Amniotic stem cell (primary cell): ENCODE measurements at places on chromosomes 11 and 22.
A peak's percentile ranks its signal among the peaks of the same experiment; 100 is the strongest.

DNA sequence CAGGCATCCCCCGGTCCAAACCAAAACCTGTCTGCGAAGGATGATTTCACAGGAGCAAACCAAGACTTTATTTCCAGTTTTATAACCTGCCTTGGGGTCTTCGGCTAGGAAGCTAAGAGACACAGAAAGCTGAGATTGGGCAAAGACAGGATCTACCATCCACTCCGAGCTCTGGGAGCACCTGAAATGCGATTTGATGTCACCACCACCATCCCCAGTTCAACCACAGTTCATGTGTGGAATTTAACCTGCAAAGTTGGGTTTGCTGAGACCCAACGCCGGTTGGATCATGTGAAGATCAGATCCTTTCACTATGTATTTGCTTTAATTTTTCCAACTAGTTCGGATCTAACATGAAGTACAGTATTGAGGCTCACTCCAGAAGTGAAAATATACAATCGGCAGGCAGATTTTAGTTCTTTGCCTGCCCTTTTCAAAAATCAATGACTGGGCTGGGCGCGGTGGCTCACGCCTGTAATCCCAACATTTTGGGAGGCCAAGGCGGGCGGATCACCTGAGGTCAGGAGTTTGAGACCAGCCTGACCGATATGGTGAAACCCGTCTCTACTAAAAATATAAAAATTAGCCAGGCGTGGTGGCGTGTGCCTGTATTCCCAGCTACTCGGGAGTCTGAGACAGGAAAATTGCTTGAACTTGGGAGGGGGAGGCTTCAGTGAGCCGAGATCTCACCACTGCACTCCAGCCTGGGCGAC lies 1.4 kb upstream of the C11orf24 start:
- no peak for DNase-seq

- DNase-seq: no peak
Observed at GRCh38 chr11:110772863-110773262, 60.6 kb upstream of the ARHGAP20 start.

GRCh38 chr11:9574622-9575259 lies 1.3 kb downstream of the WEE1 start:
- DNase-seq: no peak

DNA sequence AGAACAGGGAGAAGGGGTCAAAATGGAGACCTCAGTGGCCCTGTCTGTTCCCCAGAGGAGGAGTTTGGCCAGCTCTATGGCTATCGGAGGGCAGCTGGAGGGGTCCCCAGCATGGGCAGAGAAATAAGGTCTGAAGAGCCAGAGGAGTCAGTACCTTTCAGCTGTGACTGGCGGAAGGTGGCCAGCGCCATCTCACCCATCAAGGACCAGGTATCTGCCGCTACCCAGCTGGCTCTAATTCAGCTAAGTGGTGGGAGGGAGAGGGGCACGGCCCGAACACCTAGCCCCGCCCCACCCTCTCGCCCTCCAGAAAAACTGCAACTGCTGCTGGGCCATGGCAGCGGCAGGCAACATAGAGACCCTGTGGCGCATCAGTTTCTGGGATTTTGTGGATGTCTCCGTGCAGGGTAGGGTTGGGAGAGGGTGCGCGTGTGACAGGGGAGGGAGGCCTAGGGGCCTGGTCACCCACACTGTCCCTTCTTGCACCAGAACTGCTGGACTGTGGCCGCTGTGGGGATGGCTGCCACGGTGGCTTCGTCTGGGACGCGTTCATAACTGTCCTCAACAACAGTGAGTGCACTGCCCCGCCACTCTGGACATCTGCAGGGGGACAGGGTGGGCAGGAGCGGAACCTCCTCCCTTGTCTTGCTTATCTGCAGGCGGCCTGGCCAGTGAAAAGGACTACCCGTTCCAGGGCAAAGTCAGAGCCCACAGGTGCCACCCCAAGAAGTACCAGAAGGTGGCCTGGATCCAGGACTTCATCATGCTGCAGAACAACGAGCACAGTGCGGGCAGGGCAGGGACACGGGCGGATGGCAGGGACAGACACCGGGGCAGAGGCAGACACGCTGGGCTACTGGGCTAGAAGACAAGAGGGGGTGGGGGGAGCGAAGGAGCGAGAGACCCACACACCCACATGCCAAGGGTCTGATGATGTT lies 2.8 kb downstream of the CTSW start:
- no peak for DNase-seq

DNA sequence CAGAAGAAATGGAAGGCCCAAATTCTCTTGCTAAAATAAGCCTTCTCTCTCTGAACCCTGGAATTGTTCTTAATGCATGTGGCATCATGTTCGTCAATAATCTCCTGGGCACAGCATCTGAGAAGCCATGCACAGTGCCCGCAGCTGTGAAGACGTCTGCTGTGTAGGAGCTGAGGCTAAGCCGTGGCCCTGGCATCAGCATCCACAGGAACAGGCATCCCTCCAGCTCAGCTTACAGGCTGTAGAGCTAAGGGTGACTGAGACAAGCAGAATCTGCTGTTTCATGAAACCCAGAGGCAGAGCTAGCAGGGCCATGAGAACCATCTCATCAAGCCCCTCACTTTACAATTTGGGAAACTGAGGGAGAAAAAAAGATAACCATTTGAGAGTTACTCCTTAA lies 60.6 kb downstream of the SEZ6L start:
- DNase-seq: no peak

DNA sequence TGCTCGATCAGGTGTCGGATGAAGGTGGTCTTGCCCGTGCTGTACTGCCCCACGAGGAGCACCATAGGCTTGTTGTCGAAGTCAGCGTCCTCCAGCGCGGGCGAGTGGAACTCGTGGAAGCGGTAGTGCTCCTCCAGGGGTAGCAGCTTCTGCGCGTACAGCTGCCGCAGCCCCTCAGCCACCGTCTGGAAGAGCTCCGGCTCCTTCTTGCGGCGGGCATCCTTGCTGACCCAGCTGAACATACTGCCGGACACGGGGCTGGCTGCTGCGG lies 263 bp downstream of the EHD1 start:
- DNase-seq: no peak

- DNase-seq: no peak
Observed at GRCh38 chr11:48538991-48539390, 50.4 kb downstream of the OR4A47 start.

GRCh38 chr11:111269146-111269868 lies 23.8 kb downstream of the POU2AF2 start:
- no peak for DNase-seq

GRCh38 chr11:44094260-44094868 lies 1.1 kb upstream of the EXT2 start:
- peak; percentile 61 for DNase-seq
